ENCODE measurements at places on chromosomes 7 and 10.

DNA sequence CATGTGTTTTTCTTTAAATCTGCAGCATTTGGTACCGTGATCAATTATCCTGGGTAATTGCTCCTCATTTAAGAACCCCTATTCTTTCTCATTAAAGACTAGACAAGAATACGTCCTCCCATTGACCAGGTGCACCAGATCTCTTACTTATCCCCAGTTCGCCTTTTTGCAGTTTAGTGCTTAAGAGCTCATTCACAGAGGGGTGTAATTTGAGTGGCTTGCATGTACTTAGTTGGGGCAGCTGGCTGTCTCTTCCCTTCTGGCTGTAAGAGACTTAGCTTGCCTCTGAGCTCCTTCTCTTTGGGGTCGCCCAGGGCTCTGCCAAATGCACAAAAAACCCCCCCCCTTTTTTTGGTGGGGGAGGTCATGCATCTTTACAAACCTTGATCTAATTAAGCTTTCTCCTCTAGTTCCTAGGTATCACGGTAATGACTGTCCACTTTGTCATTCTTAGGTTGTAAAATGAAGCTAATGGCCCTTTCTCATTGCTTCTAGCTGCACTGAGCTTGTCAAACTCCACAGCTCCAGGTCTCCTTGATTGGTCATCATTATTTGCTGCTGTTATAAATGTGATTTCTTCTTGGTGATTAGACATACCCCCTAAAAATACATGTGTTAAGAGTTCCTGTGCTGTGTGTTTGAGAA, 26.3 kb downstream of the GAD2 start:
- DNase-seq: no peak

DNA sequence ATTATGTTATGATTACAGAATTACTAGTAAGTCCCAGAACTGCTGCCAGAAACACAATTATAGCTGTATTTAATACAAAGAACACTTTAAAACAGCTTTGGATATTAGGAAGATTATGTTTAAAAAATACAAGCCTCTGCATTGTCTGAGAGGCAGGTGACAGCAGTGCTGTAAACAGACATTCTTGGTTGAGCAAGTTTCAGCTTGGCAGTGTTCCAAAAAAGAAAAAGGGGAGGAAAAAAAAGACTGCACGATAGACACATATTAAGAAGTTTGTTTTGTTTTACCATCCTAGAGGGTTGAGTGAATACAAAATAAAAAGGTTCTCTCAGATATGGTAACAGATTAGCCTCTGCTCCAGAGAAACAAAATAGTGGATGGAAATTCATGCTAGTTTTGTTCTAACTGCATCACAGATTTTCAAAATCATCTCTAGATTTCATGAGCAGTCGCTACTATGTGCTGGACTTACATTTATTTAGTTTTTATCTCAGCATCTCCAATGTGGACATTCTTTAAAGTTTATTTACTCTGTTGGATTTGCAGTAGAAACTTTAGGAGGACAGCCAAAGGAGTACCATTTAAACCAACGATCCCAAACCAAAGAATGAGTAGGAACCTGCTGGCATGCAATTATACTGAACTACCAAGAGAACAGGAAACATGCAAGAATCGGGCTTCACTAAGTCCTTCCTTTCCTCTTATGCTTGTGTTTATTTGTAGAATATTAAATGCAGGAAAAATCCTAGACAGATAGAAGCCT, 9.0 kb downstream of the FAM204A start:
- no peak for DNase-seq

DNA sequence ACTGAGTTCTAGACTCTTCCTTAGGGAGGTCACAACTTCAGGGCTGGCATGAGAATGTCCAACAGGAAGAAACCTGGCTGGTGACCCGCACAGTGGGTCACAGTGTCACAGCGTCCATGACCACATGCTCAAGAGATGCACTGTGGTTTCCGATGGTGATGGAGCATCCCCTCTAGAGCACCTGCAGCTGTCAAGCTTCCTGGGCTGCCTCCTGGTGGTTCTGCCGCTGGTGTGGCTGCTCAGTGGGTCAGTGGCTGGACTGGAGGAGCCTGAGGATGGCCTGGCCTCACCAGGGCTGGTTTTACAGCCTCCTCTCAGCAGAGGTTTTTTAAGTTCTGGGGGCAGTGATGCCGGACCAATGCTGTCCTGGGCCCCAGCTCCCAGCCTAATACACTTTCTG, 149.3 kb downstream of the SH3PXD2A start:
- DNase-seq: no peak

DNA sequence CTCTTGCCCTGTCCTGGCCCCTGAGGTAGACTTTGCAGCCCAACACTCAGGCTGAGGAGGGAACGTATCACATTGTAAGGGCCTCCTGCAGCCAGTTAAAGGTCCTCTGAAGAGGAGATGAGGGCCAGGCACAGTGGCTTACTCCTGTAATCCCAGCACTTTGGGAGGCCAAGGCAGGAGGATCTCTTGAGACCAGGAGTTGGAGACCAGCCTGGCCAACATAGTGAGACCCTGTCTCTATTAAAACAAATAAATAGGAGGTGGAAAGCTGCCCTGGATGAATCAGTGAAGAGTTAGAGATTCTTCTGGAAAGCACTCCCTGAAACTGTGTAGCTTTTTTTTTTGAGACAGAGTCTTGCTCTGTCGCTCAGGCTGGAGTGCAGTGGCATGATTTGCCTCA, 2.3 kb upstream of the C10orf62 start:
- DNase-seq: no peak

DNA sequence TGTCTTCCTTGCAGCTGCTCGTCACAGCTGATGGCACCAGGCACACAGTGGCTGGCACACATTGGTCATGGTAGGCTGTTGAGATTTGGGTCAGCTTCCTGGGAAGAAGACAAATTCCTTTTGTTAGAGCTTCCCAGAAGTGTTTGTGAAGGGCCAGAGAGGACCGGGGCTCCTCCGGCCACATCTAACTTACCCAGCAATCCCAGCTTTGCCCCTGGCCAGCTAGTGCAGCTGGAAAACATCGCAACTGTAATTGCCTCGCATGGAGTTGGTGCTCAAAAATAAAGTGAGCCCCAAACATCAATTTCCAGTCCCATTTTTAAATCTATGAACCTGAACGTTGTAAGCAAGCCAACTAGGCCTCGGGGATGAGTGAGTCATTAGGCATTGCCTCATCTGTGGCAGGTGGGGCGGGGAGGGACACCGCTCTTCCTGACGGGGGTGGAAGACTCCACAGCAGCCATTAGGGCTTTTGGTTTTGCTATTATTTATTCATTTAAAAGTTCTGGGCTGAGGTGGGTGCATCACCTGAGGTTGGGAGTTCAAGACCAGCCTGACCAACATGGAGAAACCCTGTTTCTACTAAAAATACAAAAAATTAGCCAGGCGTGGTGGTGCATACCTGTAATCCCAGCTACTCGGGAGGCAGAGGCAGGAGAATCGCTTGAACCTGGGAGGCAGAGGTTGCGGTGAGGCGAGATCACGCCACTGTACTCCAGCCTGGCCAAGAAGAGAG, 12.4 kb downstream of the CPA5 start:
- no peak for DNase-seq

DNA sequence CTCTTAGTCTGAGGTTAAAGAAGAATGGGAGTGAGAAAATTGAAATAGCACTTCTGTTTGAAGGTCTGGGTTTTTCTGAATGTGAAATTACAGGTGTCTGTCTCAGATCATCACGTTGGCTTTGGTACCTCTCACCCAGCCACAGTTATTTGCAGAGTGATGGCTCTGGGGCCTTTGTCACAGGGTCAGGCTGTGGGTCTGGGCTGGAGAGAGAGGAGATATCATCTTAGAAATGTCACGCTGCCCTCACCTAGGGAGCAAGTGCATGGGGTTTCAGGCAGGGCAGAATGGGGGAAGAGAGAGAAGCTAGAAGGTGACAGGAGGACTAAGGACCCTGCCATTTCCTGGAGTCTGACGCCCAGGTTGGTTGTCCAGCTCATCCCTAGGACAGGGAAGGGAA, 127.2 kb downstream of the CFAP58 start:
- no peak for DNase-seq

GRCh38 chr7:46492466-46492865, 571.4 kb upstream of the IGFBP3 start:
- no peak for DNase-seq

DNA sequence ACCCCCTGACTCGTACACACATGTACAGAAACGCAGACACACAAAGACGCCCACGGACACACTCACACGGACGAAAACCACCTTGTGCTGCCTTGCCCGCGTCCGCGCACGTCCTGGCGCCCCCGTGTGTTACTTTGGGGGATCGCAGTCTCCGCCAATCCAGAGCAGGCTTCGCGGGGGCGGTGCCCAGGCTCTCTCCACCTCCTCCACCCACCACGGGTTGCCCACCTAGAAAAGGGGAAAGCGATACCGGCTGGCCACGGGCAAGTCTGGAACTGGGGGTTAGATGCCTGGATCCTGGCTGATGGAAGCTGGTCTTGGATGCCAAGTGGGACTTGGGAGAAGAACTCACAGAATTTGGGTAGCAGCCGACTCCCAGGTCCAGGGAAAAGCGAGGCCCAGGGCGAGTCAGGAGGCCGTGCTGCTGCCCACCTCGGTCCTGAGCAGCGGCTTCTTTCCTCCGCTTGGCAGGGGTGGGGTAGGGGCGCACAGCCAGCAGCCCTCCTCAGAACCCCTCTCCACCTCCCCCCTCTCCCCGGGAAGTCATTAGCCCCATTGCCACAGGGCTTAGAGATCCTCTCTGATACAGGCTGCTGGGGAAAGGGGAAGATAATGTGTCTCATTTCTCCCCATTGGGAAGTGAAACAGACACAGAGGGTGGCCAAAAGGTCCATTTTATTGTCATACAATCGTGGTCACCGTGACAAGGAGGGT, 4.6 kb upstream of the VGF start:
- peak; percentile 85 for DNase-seq

DNA sequence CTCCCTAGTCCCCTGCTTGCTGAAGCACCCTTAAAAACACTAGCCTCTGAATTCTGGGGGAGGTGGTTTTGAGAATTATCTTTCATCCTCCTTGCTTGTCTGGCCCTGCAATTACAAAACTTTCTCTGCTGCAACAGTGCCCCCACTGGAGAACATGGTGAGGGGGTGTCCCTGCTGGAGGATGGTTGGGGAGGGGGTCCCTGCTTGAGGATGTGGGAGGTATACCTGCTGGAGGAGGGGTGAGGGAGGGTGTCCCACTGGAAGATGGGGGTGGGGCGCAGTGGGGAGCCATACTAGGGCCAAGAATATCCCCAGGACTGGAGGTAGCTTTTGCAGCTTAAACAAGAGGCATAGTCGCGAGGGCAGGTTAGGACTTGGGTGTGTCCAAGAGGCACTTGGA, 3.2 kb upstream of the POLM start:
- DNase-seq: no peak

- DNase-seq: no peak
These were observed 86.7 kb upstream of the GNAI1 start for GRCh38 chr7:80047856-80048459.

DNA sequence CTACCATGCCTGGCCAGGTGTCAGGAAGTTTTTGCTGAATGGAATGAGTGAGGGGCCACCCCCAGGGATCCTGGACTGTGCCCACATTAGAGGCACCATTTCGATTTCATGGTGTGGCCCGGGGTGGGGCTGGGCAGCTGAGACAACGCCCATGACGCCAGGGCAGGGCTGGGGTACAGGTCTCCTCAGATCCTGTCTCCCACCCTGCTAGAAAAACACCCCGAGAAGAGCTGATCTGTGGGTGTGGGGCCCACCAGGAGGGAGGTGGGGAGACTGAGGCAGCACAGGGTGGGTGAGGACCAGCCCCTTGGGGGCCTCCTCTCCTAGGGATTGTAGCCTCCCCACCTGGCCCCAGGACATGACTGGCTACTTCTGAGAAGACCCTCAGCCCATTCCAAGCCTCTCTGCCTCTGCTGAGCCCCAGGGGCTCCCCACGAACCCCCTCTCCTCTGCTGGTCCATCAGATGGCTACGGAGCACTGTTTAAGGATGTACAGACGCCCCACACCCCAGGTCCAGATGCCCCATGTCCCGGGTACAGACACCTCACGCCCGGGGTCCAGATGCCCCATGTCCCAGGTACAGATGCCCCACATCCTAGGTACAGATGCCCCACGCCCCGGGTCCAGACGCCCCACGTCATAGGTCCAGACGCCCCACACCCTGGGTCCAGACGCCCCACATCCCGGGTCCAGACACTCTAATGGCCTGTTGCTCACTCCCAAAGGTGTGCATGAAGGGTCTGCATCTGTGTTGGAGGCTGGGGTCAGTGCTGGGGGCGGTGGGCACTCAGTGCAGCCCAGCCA, 99.4 kb downstream of the MICALL2 start:
- DNase-seq: no peak

- DNase-seq: no peak
These were observed 19.4 kb upstream of the TNS3 start for GRCh38 chr7:47601119-47601880.

DNA sequence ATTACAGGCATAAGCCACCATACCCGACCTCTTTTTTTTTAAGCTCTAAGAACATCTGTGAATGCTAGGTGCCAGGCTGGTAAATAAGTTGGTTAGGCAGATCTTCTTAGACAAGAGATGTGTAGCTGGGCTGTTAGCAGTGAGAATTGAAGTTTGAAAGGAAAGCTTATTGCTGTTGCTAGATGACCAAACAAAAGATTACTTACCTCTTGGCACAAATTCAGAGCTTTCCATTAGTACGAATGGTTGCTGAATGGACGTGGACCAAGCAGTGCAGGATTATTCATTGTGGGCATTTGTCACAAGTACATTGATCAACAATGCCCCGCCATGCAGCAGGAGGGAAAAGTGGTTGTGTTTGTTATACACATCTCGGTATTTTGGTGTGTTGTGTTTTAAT, 131.2 kb downstream of the GFRA1 start:
- DNase-seq: no peak

DNA sequence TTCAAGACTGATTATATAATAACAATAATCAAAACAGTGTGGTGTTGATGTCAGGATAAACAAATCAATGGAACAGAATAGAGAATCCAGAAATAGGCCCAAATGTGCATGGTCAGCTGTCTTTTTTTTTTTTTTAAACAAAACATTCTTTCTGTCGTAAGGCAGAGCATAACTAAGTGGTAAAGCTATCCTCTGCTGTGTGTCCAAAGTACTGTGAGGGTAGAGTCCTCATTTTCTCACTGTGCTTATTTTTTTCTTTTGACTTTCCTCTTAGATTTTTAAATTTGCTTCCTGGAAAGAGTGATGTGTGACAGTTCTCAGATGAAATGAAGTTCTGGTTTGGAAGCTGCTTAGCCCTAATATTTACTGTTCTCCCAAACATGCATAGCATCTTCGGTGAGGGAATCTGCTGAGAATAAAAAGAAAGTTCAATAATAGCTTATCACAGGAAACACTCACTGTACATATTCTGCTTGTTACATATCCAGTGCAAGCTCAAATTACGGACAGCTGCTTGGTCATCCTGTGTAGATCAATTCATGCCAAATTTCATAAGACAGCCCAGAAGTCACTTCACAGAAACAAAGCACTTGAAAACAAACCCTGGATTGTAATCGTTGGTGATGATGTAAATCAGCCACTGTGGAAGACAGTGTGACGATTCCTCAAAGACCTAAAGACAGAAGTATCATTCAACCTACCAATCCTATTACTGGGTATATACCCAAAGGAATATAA, 423.9 kb downstream of the NEBL start:
- DNase-seq: no peak

Measured in stimulated activated CD4-positive, alpha-beta T cell treated with anti-CD3 and anti-CD28 coated beads, Interleukin-2, amount 100 ng/mL, for 24 hours (primary cell).